ENCODE measurements at places on chromosomes 1 and 21.

DNA sequence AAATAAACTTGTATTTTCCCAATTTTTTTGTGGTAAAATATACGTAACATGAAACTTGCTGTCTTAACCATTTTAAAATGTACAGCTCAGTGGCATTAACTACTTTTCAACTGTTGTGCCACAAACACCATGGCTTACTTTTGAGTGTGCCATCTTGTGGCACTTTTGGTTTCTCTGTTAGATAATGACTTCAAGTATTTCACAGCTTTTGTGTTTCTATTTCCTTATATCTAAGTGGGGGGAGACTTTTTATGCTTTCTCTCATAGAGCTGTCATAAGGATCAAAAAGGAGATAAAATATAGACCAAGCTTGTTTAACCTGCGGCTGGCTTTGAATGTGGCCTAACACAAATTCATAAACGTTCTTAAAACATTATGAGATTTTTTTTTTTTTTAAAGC lies 44.3 kb downstream of the CDC14A start:
- no peaks in the 10 kb centered on the region for H3K27me3 ChIP-seq
- no peak overlapping the region for H3K4me3 ChIP-seq
- H3K27ac ChIP-seq = no peak overlapping the region
- H3K4me1 ChIP-seq = peaks cover 34% of the 10 kb centered on the region
- H3K36me3 ChIP-seq = no peaks in the 10 kb centered on the region

DNA sequence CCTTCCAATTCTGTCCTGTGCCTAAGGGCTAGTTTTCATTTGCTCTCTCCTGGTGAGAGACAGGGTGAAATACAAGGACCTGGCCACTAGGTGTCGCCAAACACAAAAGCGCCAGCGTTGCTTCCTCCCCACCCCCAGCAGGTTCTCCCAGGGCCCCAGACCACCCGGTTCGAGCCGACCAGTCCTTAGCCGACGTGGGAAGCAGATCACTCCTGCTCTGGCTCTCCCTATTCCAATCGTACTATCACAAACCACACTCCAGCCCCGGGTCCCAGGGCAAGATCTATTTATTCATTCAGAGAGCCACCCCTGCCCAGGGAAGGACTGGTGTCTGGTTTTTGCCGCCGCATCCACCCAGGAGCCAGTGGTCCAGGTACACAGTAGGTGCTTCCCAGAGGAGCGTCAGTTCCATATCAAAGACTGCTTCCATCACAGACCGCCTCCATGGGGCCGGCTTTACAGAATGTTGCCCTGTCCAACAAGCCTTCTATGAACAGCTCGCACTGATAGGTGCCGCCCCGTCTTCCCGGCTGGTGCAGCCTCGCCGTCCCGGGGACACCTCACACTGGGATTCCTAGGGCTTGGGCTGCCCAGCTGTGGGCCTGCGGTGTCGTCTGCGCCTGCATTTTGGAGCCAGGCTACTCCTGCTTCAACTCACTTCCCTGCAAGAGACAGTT lies 35.0 kb downstream of the CTNNBIP1 start:
- H3K4me3 ChIP-seq = peak overlapping the region; percentile 39
- peaks cover 19% of the 10 kb centered on the region for H3K36me3 ChIP-seq
- H3K27me3 ChIP-seq = no peaks in the 10 kb centered on the region
- DNase-seq = peak; percentile 67
- peaks cover 45% of the 10 kb centered on the region for H3K4me1 ChIP-seq

DNA sequence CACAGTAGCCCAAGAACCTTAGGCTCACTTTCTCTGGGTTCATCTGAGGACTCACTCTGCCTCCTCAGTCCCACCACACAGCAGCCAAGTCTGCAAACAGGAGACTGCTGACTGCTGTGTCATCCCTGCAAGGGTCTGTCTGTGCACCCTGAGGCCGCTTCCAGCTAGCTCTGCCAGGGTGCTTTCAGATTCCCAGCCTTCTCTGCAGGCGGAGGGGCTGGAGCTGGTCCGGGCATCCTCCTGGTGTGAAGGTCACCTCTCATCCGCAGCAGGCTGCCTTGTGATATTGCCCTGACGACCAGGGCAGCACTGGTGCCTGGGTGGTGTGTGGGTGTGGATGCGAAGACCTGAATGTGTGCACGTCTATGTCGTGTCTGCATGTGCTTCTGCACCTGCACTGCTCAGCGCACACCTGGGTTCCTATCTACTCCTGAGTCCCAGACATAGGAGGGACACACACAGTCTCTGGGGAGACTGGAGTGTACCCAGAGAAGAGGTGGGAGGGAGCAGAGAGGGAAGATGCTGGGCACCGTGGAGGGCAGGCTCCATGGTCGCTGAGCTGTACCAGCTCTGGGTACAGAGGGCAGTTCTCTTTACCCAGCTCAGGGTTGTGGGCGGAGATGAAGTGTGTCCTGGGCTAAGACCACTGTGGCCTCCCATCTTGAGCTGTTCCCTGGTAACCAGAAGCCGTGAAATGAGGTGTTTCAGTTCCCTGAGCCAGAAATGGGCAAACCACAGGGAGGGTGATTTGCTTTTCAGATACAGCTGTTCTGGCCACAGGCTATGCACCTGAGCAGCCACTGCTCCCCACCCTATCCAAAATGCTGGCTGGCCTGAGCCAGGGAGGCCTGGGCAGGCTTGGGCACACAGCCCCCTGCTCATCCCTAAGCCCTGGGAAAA lies 160.9 kb upstream of the CSF3R start:
- no peaks in the 10 kb centered on the region for H3K4me1 ChIP-seq
- no peaks in the 10 kb centered on the region for H3K36me3 ChIP-seq
- no peak overlapping the region for H3K4me3 ChIP-seq
- no peak for DNase-seq

DNA sequence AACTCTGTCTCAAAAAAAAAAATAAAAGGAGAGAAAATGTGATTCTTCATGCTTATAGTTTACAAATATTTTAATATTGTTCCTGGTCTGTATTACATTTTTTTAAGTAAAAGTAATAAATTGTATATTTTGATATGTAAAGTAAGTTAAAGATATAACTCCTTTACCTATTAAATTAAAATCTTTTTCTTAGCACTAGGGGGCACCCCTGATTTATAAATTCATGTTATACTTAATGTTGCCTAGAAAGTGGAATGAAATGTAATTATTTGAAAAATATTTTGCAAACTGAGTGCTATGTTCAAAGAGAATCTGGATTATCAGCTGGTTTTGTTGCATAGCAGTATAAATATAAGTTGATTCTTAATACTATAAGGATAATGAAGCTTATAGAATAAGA lies 49.2 kb downstream of the RALGPS2 start:
- no peaks in the 10 kb centered on the region for H3K27me3 ChIP-seq
- no peak overlapping the region for H3K4me3 ChIP-seq
- DNase-seq = no peak
- H3K27ac ChIP-seq = no peak overlapping the region
- H3K4me1 ChIP-seq = no peaks in the 10 kb centered on the region
- peaks cover 2% of the 10 kb centered on the region for H3K36me3 ChIP-seq

DNA sequence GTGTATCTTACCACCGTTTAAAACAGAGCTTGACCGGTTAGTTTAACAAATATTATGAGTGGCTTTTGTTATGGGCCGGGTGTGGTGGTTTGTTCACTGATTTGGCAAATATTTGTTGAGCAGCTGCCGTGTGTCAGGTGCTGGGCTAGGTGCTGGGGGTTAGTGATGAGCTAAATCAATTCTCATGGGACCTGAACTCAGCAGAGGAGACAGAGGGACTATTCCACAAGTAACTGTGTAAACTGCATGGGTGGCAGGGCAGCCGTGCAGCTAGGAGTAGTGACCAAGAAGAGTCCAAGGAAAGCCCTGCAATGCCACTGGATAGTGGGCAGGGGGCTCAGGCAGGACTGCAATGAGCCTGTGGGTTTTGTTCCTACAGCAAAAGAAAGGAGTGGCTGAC lies 11.2 kb upstream of the C2CD2 start:
- no peak overlapping the region for H3K4me3 ChIP-seq
- H3K27ac ChIP-seq = no peak overlapping the region
- H3K36me3 ChIP-seq = no peaks in the 10 kb centered on the region
- H3K4me1 ChIP-seq = no peaks in the 10 kb centered on the region
- peaks cover 5% of the 10 kb centered on the region for H3K27me3 ChIP-seq
- DNase-seq = no peak

DNA sequence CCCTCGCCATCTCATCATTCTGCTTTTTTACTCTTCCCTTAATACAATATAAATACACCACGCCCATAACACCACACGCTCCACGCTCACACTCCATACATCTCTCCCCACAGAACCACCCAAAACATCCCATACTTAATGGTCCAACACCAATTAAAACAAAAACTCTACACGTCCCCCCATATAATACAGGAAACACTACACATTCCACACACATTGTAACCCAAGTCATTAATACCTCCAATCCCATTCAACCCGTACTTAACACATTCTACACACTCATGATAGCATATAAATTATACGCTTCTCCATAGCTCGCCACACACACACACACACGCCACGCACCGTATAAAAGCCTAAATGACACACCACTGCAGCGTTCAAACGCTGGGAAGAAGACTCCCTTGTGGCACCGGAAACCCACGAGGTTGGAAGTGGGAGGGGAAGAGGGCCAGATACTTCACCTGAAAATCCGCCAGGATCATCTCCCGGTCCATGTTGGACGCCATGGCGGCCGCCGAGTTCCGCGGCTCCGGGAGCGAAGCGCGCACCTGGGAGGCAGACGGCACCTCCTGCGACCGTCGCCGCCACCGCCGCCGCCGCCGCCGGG lies 659 bp downstream of the FAF1 start:
- no peak for DNase-seq
- H3K4me1 ChIP-seq = peaks cover 43% of the 10 kb centered on the region
- H3K27me3 ChIP-seq = no peaks in the 10 kb centered on the region
- peak overlapping the region; percentile 79 for H3K4me3 ChIP-seq
- peak overlapping the region; percentile 93 for H3K27ac ChIP-seq

DNA sequence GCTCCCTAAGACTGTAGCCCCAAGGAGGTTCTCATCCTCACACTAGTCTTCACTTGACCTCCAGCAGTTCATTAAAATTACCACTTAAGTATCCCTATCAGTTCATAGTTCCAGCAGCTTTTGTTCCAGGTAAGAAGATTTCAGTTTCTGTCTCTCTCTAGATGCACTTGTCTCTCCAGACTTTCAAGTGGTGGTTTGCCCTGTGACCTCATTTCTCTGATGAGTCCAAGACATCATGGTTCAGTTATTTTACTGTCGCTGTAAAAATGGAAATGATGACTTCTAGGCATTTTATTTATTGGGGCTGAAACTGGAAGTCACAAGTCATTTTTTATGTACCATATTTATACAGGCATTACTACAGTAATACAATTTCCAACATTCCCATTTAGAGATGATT lies 17.9 kb upstream of the RGS18 start:
- no peak for DNase-seq
- H3K27ac ChIP-seq = no peak overlapping the region
- H3K36me3 ChIP-seq = no peaks in the 10 kb centered on the region
- no peaks in the 10 kb centered on the region for H3K4me1 ChIP-seq

GRCh38 chr1:174206148-174206836 lies 47.0 kb downstream of the RABGAP1L start:
- no peaks in the 10 kb centered on the region for H3K27me3 ChIP-seq
- H3K27ac ChIP-seq = peak overlapping the region; percentile 74
- no peak for DNase-seq
- peaks cover 46% of the 10 kb centered on the region for H3K4me1 ChIP-seq
- no peak overlapping the region for H3K4me3 ChIP-seq
- no peaks in the 10 kb centered on the region for H3K36me3 ChIP-seq

- H3K27me3 ChIP-seq = no peaks in the 10 kb centered on the region
- no peaks in the 10 kb centered on the region for H3K36me3 ChIP-seq
- DNase-seq = no peak
- H3K4me3 ChIP-seq = no peak overlapping the region
Measured at GRCh38 chr1:165837838-165838364, 10.5 kb downstream of the UCK2 start.

DNA sequence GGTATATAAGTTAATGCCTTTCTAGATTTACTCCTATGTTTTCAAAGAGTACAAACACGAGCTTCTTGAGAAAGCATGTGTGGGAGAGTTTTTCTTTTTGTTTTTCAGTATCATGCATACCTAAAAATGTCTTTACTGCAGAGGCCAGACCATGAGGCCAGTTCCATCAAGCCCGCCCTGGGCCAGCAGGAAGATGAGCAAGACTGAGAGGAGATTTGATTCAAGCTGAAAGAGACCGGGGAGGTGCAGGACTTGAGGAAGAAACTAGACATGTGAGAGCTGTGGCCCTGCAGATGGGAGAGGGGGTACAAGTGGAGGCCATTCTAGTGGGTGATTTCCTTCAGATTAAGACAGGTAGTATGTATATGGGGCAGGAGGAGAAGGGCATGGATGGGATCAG lies 33.4 kb upstream of the NTPCR start:
- peaks cover 10% of the 10 kb centered on the region for H3K4me1 ChIP-seq
- no peak overlapping the region for H3K27ac ChIP-seq
- DNase-seq = no peak
- H3K36me3 ChIP-seq = no peaks in the 10 kb centered on the region

GRCh38 chr1:155191904-155192303 lies 15.8 kb downstream of the THBS3 start:
- no peak for DNase-seq

DNA sequence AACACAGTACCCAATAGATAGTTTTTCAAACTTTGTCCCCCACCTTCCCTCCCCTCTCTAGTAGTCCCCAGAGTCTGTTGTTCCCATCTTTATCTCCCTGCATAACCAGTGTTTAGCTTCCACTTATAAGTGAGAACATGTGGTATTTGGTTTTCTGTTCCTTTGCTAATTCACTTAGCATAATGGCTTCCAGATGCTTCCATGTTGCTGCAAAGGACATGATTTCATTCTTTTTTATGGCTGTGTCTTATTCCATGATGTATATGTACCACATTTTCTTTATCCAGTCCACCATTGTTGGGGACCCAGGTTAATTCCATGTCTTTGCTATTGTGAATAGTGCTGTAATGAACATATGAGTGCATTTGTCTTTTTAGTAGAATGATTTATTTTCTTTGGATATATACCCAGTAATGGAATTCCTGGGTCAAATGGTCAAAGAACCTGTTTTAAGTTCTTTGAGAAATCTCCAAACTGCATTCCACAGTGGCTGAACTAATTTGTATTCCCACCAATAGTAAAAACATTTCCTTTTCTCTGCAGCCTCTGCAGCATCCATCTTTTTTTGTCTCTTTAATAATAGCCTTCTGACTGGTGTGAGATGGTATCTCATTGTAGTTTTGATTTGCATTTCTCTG lies 126.0 kb downstream of the AK5 start:
- H3K27ac ChIP-seq = no peak overlapping the region
- DNase-seq = no peak
- peaks cover 6% of the 10 kb centered on the region for H3K27me3 ChIP-seq
- H3K36me3 ChIP-seq = no peaks in the 10 kb centered on the region
- no peaks in the 10 kb centered on the region for H3K4me1 ChIP-seq
- no peak overlapping the region for H3K4me3 ChIP-seq
